CD4-positive, alpha-beta T cell treated with Interleukin-15 for 1 hour (primary cell): ENCODE measurements at places on chromosomes 4 and X.

GRCh38 chrX:20686256-20686655, 419.5 kb upstream of the RPS6KA3 start:
- no peak for DNase-seq

GRCh38 chrX:25878806-25879205, 259.3 kb upstream of the MAGEB18 start:
- no peak for DNase-seq

DNA sequence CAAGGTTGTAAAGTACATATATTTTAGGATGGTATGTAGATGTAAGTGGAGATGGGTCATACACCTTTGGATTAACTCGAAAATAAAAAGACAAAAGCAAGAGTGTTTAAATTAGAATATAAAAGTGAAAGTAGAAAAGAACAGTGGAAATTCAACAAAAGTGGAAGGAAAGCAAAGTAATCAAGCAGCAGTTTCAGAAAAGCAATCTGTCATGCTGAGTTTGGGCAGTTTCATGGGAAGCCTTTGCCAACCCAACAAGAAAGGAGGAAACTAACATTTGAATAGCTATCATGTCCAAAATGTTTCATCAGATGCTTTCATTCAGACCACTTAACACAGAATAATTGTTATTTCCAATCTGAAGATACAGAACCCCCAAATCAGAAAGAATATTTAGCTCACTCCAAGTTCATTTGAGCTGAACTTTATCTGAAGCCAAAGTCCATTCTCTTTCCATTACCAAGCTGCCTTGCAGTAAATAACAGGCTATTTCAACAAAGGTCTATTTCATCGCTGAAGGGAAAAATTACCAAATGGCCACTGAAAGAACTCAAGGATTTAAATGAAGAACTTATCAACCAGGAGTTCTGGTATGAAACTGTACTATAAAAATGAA, 1.8 kb upstream of the EXOSC9 start:
- no peak for DNase-seq

- peak; percentile 56 for DNase-seq
Measured at GRCh38 chr4:1727117-1728031, 6.1 kb downstream of the TACC3 start.

- DNase-seq: no peak
Measured at GRCh38 chrX:133045986-133046385, 50.9 kb downstream of the USP26 start.

GRCh38 chr4:186772936-186773487, 49.4 kb upstream of the FAT1 start:
- no peak for DNase-seq
